T-helper 1 cell (primary cell): ENCODE measurements at places on chromosomes 4 and X.

GRCh38 chrX:102714994-102715393 lies 2.7 kb downstream of the GPRASP2 start:
- no peak for DNase-seq

GRCh38 chr4:39668887-39669286 lies 29.0 kb upstream of the UBE2K start:
- DNase-seq: no peak

- DNase-seq: no peak
Observed at GRCh38 chrX:78747971-78748370, 451 bp downstream of the LPAR4 start.

- DNase-seq: no peak
Observed at GRCh38 chr4:164935363-164935762, 42.1 kb downstream of the TRIM61 start.
